CD4-positive, alpha-beta T cell (primary cell): ENCODE measurements at places on chromosomes 6 and 20.
A peak's percentile ranks its signal among the peaks of the same experiment; 100 is the strongest.

GRCh38 chr6:150659046-150659763 lies 59.5 kb downstream of the PLEKHG1 start:
- no peak for DNase-seq

DNA sequence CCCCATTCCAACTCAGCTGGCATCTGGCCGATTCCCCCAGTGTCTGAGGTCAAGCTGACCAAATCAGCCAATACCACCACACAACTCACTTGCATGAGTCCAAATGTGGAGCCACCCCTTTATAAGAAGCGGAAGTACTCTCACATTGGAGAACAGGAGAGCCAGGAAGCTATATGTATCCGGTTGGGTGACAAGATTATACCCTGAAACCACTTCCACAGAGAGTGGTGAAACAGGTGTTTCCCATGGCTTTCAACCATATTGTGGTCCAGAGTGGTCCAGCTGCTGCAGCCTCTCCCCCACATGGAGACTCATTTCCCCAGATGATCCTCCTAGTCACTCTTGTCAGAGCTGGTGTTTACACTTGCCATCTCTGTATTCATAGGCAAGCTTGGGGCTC lies 24.0 kb upstream of the SERINC1 start:
- DNase-seq, result no peak

DNA sequence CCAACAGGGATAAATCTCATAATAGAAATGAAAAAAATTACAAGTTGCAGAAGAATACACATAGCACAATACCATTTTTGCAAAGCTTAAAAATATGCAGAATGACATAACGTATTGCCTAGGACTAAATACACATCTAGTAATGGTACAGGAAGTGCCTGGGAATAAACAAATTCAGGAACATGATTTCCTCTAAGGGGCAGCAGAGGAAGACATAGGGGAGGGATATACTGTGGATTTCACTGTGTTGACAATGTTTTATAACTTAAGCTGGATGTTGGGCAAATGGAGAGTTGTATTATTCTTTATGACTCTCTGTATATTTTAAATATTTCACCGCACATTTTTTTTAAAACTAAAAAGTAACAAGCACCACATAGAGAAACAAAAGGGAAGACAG lies 5.6 kb upstream of the GLO1 start:
- no peak for DNase-seq

GRCh38 chr6:113464960-113465359 lies 392.2 kb upstream of the MARCKS start:
- no peak for DNase-seq

DNA sequence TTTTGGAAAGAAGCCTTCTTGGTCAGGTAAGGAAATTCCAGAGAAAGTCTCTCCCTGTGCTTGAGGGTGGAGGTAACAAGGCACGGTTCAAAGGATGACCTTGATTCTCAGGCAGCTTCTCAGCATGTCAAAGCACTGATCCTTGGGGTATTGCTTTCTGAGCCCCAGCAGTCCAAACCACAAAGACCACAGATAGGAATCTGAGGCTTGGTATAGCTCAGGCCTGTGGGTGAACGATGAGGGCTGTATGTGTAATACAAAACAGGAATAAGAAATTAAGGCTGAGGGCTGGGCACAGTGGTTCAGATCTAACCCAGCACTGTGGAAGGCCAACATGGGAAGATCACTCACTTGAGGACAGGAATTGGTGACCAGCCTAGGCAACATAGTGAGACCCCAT lies 70.2 kb upstream of the SLC22A1 start:
- no peak for DNase-seq

DNA sequence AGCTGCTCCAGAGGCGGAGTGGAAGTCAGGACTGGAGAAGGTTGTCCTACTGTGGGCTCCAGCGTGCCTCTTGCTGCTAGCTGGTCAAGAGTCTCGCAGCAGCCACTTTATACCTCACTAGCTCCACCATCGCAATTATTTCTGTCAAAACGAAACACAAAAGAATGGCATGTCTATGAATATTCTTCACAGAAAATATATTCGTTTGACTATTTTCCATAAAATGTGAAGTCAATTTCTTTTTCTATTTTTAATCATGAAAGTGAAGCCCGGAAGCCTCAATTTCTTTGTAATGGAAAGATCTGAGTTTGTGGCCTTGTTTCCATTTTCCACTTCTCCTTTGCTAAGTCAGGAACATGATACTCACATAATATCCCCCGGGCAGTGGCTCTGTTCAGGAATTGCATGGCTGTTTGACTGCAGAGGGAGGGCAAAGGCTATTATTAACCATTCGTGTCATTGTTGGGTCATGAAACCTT lies 51.7 kb downstream of the DTD1 start:
- no peak for DNase-seq

DNA sequence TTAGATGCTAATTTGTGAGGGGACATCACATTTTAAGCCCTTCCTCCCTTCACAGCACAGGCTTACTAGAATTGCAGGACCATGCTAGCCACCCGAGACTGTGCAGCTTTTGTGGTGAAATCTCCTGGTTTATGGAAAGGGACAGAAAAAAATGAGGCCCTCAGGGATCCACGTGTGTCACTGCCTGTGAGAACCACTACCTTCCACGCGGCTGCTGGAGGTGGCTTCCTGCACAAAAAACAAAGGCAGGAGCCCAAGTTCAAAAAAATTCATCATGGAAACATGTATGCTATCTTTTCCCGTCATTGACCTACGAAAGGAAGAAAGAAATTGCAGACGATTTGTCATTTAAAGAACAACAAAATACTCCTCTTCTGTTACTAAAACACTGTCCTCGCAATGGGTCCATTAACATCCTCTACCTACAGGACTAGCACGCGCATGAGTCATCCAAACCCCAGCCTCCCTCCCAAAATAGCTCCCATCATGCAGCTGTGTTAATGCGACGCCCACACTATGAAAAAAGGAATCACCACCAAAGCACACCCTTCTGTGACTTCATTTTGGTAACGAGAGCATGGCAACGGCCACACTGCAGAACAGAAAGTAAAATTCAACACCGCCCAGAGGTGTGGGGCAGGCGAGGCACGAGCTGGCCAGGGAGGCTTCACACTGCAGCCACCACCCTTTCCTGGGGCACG lies 45.7 kb downstream of the RAMACL start:
- peak; percentile 61 for DNase-seq

DNA sequence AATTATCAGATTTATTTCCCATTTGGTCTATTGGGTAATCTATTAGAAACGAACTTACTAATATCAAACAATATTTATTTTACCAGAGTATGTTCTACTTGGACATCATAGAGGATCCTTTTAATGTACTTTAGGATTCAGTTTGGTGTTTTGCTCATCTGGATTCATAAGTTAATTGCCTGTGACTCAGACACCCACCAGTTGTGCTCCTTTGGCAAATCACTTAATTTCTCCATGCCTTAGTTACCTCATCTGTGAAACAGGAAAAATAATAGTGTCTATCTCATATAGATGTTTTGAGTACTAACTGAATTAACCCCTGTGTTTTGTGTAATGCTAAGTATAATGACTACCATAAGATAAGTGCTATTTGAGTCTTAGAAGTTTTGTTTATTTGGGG lies 292.1 kb downstream of the LAMA2 start:
- DNase-seq, result no peak

DNA sequence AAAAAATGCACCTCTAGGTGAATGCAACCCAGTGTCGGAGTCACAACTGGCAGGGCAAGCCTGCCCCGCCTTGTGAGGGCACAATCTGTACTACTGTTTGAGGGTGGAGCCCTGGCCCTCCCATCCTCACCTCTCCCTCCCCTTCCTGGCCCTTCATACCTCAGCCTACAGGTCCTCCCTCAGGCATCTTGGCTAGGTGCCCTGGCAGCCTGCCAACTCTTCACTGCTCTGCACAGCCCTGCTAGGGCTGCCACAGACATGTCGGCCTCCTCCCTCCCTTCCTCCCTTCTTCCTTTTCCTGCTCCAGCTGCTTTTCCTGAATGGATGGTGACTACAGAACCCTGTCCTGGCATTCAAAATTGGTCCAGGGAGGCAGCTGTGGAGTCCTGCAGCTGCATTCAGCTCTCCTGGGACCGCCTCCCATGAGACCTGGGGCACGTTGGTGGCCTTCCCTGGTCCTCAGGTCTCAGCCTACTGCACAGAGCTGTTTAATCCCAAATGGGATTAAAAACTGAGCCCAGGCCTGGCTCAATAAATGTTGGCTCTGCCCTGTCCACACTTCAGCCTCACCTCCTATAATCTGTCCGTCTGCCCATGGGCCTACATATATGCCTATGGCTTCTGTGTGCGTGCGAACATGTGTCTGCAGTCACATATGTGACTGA lies 52.7 kb downstream of the CDH22 start:
- DNase-seq, result peak; percentile 28

DNA sequence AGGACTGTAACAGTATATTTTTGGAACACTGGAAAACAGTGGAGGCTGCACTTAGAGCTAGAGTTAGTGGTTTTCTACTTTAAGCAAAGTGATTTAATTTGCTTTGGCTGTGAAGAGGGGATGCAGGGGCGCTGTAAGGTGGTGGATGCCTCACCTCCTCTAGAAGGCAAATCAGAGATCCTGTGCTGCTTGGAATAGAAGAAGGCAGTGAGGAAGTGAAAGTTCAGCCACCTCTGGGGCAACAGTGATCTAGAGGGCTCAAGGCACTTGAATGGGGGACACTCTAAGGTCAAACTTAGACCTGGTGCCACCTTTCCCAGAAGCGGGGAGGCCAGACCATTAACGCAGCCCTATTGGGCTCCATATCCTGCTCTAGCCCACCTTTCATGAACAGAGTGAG lies 19.0 kb upstream of the SNRPB2 start:
- DNase-seq, result no peak

GRCh38 chr6:100435299-100435698 lies 29.4 kb downstream of the SIM1 start:
- no peak for DNase-seq

DNA sequence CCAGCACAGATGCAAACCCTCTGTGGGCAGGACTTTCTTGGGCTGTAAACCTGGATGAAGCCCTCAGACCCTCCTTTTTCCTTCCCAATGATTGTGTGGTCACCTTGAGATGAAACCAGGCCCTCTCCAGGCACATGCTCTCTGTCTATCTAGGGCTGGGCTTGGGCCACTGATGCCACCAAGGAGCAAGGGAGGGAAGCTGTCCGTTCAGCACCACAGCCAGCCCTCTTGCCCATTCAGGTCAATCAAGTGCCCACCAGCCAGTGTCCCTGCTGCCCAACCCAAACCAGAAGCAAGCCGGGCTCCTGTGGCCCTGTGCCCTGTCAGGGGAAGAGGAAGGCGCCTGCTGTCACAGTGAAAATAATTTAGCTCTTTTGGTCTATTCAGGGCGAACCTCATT lies 8.0 kb downstream of the STMN3 start:
- DNase-seq, result no peak
